ENCODE measurements at places on chromosomes 7 and 10.

DNA sequence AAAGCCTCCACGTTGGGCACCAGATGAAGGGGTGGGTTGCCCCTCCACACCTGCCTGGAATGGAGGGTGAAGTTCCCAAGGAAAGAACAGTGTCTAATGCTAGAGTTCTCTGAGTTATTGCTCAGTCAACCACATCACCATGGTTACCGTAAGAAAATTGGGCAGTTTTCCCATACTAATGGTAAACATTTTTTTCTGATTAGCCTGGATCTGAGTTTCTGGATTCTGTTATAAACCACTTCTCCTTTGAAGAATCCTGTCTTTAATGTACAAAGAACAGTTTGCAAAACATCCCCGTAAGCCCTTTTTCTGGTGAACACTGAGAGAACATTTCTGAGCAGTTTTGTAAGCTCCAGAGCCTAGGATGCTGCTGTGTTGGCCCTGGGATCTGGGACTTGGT, 45.5 kb downstream of the ABCC2 start:
- DNase-seq = peak; percentile 72

DNA sequence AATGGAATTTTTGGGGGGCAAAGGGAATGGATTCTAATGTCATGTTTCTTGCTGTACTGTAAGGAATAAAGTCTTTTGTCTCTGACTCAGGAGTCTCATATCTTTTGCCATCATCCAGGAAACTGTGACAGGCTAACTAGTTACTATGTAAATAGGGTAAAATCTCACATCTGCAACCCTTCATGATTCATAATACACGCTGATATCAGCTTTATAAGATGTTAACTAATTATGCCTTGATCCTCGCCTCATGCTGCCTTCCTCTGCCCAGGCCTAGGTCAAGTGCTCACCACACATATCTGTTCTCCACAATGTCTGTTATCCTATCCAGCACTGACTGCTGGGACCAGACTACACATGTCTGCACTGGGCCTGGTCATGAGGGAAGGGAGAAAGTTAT, 81.3 kb upstream of the CXCL12 start:
- peak; percentile 5 for DNase-seq

- no peak for DNase-seq
Observed at GRCh38 chr7:564176-564865, 44.7 kb upstream of the PDGFA start.

DNA sequence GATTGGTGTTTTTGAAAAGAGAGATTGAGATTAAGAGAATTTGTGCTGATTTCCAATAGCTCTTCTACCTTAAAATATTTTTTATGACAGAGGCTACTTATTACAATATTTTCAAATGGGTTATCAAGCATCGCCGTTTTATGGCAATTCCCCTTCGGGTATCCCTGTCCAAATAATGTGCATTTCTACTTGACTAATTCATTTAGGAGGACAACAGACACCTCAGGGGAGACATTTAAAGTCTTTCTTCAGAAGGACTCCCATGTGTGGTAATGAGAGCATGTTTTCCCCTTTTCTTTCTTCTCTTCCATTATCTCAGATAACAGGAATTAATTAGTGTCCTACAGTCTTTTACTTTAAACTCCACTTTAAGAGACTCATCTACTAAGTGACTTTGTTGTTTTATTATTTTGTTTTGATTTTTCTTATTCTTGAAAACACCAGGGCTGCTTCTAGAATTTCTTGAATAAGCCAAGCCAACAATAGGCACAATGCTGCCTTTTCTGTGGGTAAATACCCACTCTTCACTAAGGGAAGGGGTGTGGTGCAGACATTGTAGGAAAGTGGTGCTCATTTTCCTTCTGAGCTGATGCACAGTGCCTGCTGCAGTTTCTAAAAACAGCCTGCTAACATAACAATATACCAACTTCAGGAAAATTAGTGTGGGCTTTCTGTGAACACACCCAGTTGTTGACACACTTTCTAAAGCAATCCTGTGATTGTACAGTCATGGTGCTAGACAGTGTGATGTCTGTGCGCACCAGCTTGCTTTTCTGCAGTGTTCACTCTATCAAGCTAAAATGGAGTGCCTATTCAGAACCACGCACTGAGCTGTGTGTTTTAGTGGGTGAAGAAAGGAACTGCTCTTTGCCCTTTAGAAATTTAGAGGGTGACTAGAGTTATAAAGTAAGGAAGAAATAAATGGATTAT, 597.7 kb downstream of the NRG3 start:
- no peak for DNase-seq

GRCh38 chr10:60384708-60385398, 4.8 kb downstream of the ANK3 start:
- peak; percentile 98 for DNase-seq

- no peak for DNase-seq
Observed at GRCh38 chr10:12803776-12804175, 197.7 kb downstream of the CCDC3 start.

- DNase-seq = no peak
Observed at GRCh38 chr10:132359305-132360040, 27.5 kb downstream of the LRRC27 start.

DNA sequence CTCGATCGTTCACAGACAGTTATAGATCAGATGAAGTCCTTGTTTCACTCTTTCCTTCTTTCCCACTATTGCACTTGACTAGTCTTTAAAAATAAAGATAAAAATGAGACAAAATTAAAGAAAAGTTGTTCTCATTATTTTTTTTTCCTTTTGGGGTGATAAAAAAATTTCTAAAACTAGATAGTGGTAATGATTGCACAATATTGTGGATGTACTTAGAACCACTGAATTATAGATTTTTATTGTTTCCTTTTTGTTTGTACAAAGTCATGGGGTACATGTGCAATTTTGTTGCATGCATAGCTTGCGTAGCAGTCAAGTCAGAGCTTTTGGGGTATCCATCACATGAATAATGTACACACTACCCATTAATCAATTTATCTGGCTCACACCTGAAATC, 97.3 kb downstream of the PHTF2 start:
- DNase-seq = no peak

DNA sequence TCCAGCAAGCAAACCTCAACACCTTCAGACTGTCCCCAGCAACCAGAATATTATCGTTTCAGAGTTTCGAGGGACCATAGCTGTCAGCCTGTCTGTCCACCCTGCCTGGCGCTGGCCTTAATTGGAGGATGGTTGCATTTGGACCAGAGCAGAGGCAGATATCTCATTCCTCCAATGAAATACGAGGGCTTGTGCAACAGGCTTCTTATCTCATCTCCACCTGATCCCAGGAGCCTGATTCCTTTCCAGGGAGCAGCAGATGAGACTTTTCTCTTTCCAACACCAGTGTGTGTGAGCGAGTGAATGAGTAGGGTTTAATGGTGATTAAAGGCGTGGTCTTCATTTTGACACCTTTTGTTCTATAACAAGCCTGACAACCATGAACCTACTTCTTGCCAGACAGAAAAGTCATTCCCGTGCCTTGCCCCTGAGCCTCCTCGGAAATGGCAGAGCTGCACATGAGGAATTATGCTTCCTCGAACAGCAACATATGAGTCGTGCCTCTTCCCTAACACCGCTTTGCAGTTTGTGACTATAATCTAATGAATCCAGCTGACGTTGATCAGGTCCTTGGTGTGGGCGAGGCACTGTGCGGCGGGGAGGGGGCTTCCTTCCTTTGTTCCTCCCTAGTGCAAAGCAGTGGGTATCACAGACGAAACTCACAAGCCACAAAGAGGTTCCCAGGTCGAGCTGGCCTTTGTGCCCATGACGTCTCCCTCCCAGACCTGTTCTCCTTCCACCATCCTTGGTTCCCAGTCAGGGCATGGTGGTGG, 147.4 kb downstream of the CUX1 start:
- no peak for DNase-seq

- DNase-seq = no peak
Observed at GRCh38 chr7:155534691-155535090, 11.7 kb downstream of the CNPY1 start.

DNA sequence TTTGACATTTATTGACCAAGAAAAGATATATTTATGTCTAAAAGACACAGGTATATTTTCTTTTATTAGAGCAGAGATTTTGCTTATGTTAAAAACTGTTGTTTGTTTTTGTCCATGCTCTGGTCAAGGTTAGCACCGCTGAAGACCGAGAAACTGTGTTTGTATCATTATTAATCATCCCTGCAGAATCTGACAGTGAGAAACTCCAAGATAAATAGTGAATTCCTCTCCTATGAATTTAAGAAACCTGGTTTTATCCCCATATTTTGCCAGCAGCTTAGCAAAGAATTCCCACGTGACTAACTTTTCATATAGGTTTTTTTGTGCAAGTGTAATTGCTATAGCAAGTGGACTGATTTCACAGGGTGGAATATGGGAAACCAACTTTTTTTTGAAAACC, 77.6 kb downstream of the FRMD4A start:
- DNase-seq = peak; percentile 14

DNA sequence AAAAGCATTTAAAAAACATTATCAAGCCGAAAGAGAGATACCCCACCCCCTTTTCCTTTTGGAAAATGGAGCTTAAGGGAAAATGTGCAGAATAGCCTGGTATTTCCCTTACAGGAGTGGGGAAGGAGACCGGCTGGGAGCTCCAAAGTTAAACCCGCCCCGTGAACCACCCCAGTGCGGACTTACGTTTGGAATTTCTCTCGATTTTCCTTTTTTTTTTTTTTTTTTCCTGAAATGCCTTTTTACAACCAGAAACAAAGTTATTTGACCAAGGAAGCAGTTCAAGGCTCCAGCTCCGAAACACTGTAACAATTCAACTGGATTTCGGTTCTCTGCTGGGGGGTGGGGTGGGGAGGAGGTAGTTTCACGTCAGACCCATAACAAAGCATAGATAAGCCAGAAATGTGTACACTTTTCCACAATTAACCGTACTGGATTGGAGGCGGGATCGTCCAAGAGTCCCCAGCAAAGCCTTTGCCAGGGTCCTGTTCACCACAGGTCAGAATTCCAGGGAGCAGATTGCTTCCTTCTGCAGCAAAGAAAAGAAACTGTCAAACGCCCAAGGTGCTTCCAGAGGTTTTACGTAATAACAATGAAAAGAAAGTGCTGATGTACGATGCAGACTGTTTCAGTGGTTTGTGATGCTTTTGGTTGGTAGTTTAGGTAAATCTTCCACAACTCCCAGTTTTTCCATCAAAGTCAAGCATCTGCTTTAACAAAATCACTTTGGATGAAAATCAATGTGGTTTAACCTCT, 6.7 kb downstream of the SKIDA1 start:
- DNase-seq = peak; percentile 46

GRCh38 chr7:152869677-152870051, 110.1 kb downstream of the ACTR3B start:
- no peak for DNase-seq

DNA sequence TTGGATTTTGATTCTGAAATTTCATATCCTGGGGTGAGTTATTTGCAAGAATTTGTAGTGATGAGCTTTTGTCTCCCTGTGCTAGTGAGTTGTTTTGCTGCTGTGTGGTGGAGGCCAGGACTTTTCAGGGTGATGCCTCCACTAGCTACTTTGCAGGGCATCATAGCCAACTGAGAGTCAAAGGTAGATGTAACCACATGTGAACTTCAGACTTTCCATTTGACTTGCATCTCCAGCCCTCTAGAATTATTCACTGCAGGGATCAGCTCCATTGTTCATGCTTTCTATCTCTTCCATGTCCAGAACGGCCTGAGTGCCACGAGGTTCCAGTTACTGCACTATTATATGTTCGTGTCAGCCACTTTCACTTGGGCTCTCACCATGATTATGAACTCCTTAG, 534.3 kb downstream of the GRM8 start:
- no peak for DNase-seq

All from ELR (cell line).